Stimulated activated CD4-positive, alpha-beta T cell treated with anti-CD3 and anti-CD28 coated beads, Interleukin-15, amount 100 ng/mL, for 24 hours (primary cell): ENCODE measurements at places on chromosomes 11 and 22.

DNA sequence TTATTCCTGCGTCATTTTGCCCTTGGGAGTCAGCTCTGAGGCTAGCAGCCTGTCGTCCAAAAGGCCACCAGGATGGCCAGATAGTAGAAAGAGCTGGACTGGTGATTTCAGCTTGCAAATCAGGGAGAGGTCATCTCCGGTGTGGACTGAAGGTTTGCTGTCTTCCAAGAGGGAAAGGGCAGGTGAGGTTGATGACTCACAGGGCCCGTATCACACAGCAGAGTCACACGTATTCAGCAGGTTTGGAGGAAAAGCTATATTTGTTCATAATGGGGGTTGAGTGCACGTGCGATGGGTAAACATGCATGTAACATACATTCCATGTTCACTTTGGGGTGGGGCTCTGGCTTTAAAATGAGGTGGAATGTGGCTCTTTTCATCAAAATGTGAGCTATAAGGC, 25.6 kb downstream of the MRPL21 start:
- DNase-seq: no peak

- DNase-seq: no peak
These were observed 451.3 kb upstream of the KIRREL3 start for GRCh38 chr11:127451861-127452260.

DNA sequence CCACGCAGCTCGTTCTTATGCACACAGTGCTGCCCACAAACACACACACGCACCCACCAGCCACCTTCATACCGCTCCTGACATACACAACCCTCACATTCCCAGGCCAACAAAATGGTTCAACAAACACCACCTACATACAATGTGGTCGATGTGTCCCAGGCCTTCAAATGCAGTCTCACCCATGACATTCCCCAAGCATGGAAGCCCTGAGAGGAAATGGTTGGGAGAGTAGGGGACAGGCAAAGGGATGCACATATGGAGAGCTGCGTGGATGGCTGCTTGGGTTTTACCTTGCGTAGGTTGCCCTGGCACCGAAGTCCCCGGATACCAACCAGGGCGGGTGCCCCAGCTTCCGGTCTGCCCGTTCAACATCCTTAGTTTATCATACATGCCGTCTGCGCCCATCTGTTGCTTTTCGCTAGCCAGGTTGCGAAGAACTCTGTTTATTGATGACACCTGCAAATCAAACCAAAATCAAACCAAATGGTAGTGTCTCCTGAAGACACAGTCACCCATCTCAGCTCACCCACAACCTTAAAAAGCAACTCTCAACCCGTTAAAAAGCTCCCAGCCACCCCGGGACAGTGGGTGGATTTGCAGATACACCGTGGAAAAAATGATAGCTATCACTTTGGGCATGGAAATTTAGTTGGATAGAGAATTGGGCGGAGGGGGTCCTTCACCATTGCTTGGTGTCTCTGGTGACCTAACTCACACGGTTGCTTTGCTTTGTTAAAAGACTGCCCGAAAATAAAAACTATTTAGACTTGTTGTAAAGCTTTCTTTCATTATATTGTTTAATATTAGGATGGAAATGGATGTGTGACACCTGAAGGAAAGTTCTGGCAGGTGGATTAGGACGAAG, 10.5 kb downstream of the PAX6 start:
- DNase-seq: no peak

GRCh38 chr11:72232260-72233055, 7.9 kb downstream of the INPPL1 start:
- DNase-seq: no peak

GRCh38 chr22:42949159-42949558, 65.8 kb downstream of the PACSIN2 start:
- no peak for DNase-seq

- DNase-seq: no peak
These were observed 232.6 kb downstream of the CASP12 start for GRCh38 chr11:104665641-104666040.

GRCh38 chr11:91421641-91422040, 803.0 kb upstream of the FAT3 start:
- DNase-seq: no peak

DNA sequence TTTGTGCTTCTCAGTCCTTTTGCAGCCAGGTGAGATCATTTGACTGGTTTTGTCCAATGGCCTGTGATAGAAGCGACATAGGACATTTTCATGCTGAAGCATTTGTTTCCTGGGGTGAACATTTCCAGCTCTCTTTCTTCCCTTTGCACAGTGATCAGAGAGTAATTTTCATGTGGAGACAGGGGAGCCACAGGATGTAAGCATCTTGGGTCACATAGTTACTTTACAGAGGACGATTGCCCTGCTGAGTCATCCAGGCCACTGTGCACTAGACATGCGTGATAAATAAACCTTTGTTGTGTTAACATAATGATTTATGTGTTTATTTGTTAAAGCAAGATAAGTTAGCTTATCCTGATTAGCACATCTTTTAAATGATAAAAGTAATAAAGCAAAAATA, 263.5 kb upstream of the CCDC179 start:
- DNase-seq: no peak

GRCh38 chr11:77200351-77201268, 72.6 kb downstream of the MYO7A start:
- no peak for DNase-seq

DNA sequence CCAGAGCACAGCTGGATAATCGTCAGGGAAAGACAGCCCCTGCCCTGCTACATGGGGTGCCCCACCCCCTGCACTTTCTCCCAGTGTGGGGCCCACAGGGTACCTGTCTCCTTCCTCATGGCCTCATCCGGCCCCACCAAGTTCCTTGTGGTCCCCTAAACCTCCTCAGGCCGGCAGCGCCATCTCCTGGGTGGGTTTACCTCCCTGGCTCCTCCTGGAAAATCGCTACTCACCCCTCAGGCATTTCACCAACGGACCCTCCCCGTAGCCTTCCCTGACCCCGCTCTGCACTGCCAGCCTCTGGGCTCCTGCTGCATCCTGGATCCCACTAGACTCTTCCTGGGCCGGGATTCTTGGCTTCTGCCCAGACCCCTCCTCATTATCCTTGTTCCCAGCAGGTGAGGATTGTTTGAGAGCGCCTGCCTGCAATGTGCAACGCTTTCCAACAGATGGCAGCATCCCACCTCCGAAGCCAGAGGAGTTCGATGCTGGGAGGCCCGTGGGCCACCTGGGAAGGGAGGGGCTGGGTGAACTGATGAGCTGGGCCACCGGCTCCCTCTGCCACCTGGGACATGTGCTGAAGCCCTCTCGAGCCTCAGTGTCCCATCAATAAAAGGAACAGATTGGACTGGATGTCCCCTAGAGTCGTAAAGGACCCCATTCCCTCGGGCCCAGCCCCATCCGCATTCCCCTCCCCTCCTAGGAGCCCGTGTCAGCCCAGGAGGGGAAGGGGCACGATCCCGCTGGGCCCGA, 44.2 kb upstream of the TTLL12 start:
- DNase-seq: peak; percentile 79

- no peak for DNase-seq
These were observed 22.1 kb downstream of the RPUSD4 start for GRCh38 chr11:126189109-126189929.

- no peak for DNase-seq
These were observed 66.0 kb upstream of the PAX6 start for GRCh38 chr11:31877083-31877482.

- no peak for DNase-seq
These were observed 5.3 kb downstream of the MMP11 start for GRCh38 chr22:23777776-23778576.

GRCh38 chr22:20194681-20195593, 44.1 kb upstream of the CCDC188 start:
- DNase-seq: no peak

DNA sequence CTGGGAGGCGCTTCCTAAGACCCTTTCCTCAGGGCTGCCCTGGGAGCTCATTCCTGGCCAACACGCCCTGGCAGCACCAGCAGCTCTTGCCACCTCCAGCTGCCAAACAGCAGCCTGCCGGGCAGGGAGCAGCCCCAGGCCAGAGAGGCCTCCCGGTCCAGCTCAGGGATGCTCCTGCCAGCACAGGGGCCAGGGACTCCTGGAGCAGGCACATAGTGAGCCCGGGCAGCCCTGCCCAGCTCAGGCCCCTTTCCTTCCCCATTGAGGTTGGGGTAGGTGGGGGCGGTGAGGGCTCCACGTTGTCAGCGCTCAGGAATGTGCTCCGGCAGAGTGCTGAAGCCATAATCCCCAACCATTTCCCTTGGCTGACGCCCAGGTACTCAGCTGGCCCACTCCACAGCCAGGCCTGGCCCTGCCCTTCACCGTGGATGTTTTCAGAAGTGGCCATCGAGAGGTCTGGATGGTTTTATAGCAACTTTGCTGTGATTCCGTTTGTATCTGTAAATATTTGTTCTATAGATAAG, 7.6 kb downstream of the SLC39A13 start:
- no peak for DNase-seq
